ENCODE measurements at places on chromosomes 7 and 10.

GRCh38 chr7:74412056-74412455 is 41.6 kb upstream of the GTF2IRD1 start:
- DNase-seq: no peak

GRCh38 chr7:114133717-114134116 is 214.9 kb upstream of the PPP1R3A start:
- no peak for DNase-seq

DNA sequence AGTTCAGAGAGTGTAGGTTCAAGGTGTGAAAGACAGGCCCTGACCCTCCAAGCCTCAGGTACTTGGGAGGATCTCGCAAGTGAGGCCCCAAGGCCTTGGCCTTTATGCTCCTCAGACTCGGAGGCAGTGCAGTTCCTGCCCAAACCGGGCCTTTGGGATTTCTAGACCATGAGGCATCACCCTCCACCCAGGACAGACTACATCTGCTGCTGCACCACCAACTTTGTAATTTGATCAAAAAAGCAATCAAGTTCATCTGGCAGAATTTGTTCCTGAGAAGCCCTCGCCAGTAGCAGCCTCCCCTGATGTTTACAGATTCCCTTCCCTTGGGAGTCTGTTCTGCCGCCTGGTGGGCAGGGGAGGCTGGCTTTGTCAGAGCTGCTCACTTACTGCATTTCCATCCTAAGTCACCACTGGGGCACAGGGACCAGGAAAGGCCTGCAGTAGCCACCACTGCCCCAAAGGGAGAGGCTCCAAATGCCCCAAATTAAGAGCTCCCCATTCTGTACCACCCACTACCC is 2.1 kb downstream of the CAMK2G start:
- DNase-seq: no peak

GRCh38 chr7:80827239-80827633 is 91.6 kb downstream of the SEMA3C start:
- no peak for DNase-seq

DNA sequence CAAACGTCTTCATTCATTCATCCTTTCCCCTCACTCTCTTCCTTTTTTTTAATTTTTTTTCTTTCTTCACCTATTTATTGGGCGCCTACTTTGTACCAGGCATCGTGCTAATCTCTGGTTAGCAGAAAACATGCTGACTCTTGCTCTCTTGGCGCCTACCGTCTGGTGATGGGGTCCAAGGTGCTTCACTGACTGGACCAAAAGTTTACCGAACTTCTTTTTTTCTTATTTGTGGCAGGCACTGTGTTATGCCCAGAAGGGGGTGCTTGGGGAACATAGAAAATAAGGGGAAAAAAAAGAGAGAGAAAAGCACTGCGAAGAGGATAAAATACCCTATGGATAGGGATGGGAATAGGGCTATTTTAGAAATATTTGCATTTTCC is 505 bp upstream of the FAM204A start:
- no peak for DNase-seq

DNA sequence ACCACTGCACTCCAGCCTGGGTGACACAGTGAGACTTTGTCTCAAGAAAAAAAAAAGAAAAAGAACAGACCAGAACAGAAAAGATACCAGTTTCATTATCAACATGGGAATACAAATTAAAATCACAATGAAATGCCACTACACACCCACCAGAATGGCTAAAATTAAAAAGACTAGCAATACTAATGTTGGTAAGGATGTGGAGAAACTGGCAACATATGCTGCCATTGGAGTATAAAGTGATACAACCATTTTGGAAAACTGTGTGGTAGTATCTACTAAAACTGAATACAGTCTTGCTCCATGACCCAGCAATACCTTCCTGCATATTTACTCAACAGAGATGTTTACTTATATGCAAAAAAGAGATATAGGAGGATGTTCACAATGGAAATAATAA is 2.9 kb upstream of the RRP12 start:
- DNase-seq: no peak

- no peak for DNase-seq
These were observed 70.4 kb downstream of the ST8SIA6 start for GRCh38 chr10:17383801-17384555.

DNA sequence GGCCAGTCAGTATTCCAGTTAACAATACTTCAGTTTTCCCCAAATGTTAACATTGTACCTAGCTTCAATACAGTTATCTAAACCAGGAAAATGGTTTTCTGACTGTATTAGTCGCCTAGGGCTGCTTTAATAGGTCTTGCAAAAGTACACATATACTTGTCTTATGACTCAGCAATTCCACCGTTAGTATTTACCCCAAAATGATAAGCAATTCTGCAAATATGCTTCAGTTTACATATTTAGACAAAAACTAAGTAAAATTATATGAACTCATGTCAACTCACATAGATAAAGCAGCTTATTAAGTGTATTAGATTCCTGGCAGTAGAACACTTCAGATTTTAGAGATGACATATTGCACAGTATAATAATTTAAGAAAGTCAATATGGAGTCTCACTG is 363.3 kb downstream of the ARL4A start:
- DNase-seq: no peak

GRCh38 chr10:114033566-114033965 is 10.1 kb upstream of the ADRB1 start:
- no peak for DNase-seq

- peak; percentile 93 for DNase-seq
These were observed at the start of gene MASTL for GRCh38 chr10:27155066-27155754. MASTL (plus strand) TSS chr10:27155352; CDS start chr10:27155427, 75 bp downstream.

- DNase-seq: no peak
These were observed 18.9 kb upstream of the MYL7 start for GRCh38 chr7:44159824-44160630.

GRCh38 chr7:1885465-1886226 is 215.6 kb downstream of the ELFN1 start:
- DNase-seq: no peak

DNA sequence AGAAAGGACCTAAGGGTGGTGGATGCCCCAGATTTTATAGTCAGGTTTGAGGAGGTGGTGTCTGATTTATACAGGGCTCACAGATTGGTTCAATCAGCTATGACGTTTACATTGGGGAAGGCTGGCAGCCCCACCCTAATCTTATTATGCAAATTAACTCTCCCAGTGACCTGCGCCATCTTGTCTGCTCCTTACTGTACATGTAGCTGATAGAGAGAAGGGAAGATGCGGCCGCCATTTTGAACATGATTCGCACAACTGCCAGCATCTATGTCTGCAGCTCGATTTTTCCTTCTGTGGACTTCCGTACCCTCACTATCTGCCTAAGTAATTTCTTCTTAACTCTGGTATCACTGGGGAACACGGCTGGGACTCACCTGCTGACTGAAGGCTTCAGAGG is 619.0 kb upstream of the DPP6 start:
- DNase-seq: no peak

DNA sequence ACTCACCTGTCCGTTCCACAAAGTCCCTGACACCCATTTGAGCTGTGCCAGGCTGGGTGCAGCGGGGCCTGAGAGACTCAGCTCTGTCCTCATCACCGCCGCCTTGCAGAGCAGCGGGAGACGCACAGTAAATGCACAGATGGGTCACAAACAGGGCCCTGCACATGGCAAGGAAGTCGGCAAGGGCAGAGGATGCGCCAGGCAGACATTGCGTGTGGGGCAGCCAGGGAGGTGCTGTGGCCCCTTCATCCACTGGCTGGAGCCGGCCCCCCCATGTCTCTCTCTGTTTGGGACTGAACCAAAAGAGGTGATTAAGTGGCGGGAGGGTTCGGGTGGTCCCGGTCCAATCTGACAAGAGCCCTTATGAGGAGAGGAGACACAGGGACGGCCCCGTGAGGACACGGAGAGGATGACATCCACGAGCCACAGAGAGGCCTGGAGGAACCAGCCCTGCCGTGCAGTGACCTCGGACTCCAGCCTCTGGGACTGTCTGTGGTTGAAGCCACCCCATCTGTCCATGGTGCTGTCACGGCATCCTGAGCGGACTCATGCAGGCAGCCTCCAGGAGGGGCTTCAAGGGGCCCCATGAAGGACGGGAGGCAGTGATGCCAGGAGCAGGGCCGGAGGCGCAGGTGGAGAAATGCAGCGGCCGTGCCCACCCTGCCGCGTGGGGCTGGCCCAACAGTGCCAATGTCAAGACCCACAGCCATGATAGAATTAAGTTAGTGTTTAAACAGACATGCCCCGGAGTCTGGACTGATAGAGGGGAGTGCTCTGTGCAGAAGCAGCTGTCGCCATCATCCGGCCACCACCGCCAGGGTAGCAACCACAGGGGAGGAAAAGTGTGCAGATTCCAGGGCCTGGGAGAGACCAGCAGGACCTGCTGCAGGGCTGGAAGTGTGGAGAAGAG is 28.4 kb upstream of the FOXL3 start:
- DNase-seq: no peak

DNA sequence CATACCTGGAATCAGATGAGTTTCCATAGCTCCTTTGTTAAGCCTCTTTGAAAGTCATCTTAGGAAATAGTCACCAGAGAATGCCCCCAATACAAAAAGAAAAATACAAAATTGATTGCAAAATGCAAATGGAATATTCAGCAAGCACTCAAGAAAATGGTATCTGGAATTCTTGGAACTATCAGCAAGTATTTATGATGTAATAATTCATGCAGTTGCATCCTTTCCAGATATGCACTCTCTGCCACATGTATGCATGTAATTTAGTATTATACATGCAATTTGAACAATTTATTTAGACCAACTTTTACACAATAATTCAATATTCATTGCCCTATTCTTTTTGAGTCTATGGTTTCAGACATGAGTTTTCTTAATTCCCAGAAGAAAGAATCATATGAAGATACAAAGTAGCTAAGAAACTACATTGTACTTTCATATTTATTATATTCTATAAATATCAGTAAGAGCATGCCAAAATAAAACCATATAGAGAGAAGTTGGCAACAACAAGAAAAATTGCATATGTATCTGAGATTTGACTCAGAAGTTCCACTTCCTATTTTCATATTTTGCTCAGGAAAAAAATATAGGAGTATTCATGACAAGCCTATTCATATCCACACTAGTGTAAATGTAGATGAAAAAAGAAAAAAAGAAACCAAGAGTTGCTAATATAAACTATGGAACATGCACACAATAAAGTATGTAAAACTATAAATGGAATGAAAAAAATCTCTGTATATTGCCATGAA is 338.5 kb downstream of the SEMA3D start:
- DNase-seq: no peak

- DNase-seq: no peak
These were observed 22.4 kb downstream of the CDH23 start for GRCh38 chr10:71419002-71419540.

- no peak for DNase-seq
These were observed 153.1 kb downstream of the ZNF365 start for GRCh38 chr10:62527019-62527827.

DNA sequence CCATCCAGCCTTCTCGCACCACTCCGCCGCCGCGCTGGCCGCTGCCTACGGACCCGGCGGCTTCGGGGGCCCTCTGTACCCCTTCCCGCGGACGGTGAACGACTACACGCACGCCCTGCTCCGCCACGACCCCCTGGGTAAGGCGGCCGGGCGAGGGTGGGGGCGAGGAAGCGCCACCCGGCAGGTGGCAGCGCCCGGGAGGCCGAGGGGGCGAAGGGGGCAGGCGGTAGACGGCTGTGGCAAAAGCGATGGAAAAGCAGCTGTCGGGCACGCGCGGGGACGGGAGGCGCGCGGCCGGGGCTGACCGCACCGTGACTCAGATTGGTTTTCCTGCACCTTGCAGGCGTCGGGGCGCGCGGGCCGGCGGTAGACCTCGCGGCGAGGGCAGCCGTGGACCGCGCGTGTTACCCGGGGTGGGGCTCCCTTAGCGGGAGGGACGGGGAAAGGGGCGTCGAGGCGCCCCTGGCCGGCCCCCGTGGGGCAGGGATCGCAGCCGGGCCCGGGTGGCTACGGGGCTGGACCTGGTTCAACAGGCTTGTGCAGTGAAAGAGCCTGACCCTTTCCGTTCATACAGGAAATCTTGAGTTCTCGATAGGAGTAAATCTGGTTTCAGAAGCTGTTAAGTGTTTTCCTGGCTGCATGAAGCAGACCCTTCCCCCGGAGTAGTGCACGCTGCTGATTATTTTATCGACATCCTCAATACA is 608 bp downstream of the HHEX start:
- peak; percentile 46 for DNase-seq
